Head of caudate nucleus (tissue), 42 donors: ENCODE measurements at places on chromosomes 6 and 20.

- DNase-seq, result no peak
Observed at GRCh38 chr20:19406381-19406780, 193.9 kb downstream of the SLC24A3 start.

DNA sequence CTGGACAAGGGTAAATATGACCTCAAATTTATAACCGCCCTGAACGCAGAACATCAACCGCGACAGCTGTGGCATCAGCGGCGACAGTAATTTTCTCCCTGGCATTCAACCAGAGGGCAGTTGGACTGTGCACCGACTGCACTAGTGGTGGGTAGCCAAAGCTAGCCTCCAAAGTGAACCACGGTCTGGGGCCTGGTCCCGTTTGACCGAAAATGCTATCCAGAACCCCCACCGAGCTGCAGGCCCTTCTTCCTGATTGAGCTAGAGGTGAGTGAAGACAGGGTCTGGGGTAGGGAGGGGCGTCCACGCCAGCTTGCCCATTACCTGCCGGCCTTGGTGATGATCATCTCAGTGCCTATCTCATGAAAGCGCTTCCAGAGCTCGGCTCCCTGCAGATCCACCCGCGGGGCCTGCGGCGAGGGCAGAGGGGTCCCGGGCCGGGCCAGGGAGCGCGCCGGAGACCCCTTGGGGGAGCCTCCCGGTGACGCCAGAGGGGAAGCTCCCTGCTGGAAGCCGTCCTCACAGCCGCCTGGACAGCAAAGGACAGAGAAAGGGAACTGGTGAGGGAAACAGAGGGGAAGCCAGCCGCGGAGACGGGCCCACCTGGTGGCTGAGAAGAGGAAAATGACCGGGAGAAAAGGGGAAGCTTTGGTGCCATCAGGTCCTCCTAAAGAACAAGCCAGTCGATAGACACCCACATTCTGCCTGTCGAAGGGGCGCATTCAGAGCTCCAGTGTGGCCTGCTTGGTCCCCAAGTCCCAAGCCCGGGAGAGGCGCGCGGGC lies 2.0 kb downstream of the TBX18 start:
- DNase-seq, result no peak

GRCh38 chr20:31596831-31597480 lies 8.1 kb upstream of the ID1 start:
- no peak for DNase-seq

DNA sequence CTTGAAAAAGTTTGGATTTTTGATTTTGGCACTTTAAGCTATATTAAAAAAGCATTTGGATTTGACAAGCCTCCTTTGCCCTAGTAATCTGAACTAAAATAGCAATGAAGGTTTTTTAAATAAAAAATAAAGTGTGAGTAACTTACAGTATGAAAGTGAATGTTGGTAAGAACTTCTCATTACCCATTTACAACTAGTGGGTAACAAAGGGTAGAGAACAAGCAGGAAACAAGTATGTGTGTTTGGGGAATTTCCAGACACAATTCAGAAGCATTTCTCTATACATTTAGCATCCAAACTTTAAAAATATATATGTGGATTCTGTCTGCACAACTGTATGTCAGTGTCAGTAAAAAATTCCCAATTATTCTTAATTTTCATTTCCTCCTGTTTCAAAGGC lies 2.9 kb downstream of the TMEM30A start:
- no peak for DNase-seq

DNA sequence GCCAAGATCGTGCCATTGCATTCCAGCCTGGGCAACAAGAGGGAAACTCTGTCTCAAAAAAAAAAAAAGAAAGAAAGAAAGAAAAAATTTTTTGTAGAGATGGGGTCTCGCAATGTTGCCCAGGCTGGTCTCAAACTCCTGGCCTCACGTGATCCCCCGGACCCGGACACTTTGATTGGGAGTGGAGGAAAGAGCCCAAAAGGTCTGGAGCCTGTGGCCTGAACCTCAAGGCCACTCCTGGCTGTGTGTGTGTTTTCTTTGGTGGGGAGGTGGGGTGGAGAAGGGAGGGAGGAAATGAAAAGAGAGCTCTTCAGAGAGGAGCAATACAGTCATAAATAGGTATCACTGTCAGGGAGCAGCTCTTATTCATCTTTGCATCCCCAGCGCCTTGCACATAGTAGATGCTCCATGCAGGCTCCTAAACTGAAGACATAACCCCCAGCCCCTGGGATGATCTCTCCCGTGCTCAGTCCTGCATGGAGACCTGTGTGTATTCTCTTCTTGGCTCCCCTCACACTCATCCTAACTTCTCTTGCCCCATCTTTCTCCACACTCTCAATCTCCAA lies 75.7 kb downstream of the FGD2 start:
- no peak for DNase-seq

DNA sequence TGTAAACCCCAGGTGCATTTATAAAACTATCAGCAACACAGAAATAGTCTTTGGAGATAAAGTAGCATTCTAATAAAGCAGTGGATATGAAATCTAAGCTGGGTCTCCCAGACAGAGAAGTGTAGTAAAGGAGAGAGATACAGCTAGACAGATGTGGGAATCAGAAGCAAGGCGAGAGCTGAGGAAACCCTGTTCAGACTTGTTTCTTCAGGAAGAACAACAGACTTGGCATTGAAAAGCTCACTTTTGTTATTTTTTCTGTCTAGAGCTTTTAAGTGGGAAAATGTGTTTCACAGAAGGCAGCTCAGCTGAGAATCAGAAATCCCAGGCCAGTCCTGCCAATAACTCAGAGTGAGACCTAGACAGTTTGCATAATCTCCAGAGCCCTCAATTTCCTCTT lies 52.9 kb downstream of the SLC35B3 start:
- no peak for DNase-seq

- no peak for DNase-seq
Observed at GRCh38 chr6:155747491-155747890, 291.9 kb upstream of the NOX3 start.

DNA sequence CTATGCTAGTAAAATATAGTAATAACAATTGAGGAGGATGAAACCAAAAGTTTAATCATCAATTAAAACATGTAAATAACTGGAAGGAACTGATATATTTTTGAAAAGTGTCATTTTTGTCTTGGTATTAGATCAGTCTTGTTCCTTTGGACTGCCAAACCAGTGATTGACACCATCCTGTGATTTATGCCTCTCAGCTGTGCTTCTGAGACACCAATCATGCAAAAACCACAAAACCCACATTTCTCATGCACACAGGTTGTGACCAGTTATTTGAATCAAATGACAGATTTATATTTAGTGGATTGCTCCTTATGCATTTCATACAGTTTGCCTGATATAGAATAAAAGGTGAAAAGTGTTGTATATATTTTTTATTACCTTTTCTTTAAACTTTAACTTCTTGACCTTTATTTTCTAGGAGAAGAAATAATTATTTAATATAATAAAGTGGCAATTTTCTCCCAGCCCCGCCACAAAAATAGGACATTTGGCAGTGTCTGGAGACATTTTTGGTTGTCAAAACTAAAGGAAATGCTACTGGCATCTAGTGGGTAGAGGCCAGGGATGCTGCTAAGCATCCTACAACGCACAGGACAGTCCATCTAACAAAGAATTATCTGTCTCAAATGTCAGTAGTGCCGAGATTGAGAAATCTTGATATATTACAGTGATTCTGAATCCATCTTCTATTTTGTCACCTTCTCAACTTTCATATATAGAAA lies 383.6 kb downstream of the BCKDHB start:
- DNase-seq, result no peak

DNA sequence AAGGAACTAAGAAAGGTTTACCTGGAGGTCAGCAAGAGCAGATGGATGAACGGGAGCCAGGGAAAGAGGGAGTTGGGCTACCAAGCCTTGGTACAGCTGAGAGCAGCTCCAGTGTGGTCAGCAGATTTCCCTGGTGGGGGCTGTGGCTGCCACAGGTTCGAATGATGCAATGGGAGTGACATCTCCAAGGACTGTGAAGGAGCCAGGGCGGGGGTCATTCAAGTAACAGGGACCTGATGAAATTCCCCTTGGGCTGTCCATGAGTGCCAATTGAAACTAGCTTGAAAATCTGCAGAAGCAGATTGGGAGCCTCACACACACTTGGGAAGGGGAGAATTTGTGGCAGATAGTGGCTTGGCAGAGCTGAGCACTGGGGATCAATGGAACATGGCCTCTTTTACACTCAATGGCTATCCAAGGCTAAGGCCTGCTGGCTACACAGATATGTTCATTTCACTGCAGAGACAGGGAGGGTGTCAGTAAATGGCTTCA lies 247.0 kb upstream of the ECI2 start:
- DNase-seq, result no peak

DNA sequence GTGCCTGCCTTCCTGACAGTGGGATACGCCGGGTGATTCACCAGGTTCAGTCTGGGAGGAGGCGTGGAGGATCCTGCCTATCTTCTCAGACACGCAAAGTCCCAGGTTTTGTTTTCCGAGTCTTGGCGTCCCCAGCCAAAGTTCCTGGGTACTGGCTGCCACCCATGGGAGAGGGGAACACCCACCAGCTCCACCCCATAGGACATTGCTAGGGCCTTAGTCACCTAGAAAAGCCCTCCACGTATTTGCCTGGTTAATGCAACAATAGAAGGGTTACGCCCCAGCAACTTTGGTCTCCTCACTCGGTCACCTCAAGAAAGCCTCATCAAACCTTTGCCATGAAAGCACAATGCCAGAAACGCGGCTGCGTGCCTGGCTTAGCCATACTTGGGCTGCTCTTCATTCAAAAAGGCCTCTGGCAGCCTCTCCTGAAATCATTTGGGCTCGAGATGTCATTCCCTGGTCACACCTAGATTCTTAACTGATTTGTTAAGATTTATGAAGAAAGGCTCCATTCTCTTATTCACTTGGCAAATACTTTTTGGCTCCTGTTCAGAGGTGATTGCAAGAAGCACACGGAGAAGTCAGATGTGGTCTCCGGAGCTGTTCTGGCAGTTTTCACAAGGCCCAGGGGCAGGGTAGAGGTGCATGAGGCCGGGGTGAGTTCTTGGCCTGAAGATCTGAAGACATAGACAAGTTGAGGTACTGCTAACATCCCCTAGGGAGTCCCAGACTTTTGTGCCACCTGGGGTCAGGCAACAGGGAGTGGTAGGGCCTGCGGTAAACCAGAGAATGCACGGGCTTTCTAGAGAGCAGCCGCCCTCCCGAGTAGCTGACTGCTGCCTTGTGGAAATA lies 35.5 kb upstream of the ZNF133 start:
- DNase-seq, result no peak

DNA sequence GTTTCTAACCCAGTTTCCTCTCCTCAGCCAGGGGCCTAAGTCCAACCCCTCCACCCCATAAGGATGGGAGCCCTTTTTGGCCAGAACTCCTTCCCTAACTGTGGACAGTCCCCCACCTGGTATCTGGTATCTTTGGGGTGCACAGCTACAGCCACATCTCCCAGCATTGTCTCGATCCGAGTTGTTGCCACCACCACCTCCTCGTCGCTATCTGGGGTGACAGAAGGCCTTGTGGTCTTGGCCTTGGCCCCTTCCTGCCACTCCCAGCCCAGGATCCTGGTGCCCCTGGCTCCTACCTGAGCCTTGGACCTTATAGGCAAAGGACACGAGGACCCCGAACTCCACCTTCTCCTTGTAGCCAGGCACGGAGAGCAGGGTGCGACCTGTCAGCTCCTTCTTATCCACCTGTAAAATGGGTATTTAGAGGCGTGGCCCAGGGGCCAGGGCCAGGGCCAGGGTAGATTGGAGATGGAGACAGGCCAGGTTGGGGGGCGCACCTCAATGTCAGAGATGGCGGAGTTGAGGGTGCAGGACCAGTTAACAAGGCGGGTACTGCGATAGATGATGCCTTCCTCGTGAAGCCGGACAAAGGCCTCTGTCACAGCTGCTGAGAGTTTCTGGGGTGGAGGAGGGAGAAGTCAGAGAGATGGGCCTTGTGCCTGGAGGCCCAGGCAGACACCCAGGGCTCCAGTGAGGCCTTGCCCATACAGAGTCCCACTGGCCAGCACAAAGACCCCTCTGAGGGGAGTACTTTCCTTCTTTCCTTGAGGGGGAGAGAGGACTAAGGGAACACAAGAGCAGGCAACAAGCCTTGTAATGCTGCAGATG lies 7.2 kb upstream of the VWA7 start:
- no peak for DNase-seq
